ENCODE measurements at places on chromosomes 1 and 21.

DNA sequence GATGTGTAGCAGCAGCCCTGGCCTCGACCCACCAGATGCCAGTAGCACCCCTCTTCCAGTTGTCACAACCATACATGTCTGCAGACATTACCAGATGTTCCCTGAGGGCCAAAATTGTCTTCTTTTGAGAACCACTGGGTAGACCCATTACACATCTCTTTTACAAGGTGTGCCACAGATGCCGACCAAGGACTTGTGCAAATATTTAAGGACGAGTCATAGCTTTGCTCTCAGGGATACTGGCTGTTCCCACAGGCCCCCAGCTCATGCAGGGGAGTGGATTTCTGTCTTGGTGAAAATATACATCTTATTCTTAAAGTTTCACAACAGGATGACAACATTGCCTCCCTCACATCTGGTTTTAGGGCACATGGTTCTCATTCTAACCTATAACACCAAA is 59.4 kb upstream of the ZBTB18 start:
- DNase-seq = no peak

DNA sequence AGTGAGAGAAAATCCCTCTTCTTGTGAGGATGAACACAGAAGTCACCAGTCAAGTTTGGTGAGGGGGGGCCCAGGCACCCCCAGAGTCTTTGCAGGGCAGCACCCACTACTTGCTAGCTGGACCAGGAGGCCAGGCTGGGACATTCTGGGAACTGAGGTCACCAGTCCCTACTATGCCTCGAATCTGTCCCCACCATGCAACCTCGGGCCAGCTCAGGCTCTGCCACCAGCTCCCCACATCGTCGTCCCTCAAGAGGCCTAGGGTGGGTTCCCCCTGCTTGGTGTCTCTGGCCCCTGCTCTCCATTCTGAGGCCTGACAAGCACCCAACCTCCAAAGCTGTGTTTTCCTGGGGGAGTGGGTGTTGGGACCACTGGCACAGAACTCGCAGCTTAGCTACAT is 22.2 kb upstream of the ZNF678 start:
- DNase-seq = no peak

DNA sequence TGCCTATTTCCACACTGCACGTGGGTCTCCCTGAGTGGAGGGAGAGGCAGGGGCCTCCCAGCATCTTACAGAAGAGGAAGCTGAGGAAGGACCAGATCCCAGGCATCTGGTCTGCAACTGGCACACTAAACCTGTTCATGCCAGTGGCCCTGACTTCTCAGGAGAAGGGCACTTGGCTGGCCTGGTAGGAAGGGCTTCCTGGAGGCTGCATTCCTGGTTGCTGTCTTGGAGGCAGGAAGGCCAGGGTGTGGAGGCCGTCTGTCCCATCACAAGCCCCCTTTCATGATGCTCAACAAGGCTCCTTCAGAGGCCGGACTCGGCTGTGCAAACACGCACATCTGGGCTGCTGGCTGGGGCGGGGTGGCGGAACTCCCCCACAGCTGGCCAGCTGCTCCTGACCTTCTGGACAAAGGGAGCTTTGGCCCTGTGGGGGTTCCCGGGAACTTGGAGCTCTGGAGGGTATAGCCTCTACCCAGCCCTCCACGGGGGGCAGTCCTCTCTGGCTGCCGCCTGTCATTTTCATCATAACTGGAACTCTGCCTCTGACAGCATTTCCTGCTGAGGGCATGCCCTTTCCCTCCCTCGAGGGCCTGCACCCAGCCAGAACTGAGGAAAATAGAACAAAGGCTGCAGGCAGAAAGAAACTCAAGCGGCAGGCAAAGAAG is 39.2 kb upstream of the POU3F1 start:
- peak; percentile 19 for DNase-seq

GRCh38 chr1:145887631-145888030 is 2.0 kb upstream of the ANKRD35 start:
- DNase-seq = peak; percentile 40

DNA sequence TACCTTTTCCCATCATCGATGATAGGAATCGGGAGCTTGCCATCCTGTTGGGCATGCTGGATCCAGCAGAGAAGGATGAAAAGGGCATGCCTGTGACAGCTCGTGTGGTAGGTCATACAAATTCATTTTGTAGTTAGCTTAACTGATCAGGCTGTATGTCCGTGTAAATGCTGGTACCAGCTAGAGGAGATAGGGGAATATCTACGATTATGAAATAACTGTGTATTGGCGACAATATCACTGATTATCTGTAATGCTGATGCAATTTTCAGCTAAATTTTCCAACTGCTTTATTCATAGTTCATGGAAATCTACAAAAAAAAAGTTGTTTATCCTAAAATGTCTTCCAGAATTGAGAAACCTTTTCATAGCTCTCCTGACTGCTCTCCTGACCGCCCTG is 8.3 kb downstream of the PRDX6 start:
- DNase-seq = no peak

DNA sequence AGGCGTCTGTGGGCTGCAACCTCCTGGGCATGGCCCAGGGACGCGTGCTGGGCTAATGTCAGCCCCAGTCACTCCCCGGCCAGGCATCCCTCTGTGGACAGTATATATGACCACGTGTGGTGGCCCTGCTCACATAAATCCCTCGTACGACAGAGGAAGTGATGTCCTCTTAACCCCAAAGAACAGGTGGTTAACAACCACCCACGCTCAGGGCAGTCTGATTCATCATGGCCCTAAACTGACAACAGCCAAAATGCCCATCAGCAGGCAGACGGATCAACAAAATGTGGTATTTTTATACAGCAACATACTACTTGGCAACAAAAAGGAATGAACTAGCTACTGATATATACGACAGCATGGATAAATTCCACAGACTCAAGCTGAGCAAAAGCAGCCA is 51.0 kb downstream of the ECE1 start:
- DNase-seq = no peak

DNA sequence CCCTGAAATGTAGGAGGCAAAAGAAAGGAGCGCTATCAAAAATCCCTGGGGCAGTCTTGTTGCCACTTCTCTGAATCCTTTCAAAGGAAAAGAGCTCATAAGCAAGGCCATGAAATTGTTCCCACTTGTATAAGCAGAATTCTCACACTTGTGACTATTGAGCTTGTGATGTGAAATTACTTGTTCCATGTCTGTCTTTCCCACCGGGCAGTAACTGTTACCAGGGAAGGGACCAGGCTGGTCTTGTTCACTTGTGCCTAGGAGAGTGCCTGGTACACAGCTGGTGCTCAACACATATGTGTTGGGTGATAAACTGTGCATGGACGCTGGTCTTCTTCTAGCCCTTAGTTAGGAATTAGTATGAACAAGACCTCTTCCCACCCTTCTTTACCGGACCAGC is 150.6 kb downstream of the CDC7 start:
- peak; percentile 49 for DNase-seq

GRCh38 chr1:165861911-165862310 is 34.5 kb downstream of the UCK2 start:
- DNase-seq = no peak

DNA sequence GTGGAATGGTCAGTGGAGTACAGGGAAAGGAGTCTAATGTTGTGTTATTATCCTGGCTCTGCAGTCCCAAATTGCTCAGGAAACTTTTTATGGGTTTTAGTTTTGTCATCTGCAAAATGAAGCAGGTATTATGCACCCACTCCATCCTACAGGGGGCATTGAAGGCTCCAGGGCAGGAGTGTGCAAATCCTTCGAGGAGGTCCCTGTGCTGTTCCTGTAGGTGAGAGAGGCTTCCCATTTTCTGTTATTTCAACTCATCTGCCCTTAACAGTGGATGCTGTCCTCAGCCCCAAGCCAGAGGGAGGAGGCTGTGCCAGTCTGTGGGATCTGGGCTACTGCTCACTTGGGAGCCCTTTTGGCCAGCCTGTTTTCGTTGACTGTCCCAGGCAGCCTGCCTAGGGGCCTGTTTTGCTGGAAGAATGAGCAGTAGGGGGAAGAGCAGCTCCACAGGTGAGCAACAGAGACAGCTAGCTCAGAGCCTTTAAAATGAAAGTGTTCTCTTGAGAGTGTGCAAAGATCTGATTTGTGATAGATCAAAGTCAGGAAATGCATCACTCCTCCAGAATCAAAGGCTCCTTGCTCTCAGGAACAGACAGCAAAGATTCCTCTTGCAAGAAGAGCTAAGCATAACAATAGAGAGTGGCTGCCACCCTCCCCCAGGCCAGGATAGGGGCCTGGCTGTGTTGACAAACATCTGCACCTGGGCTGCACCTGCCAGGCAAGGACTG is 317.6 kb upstream of the PROX1 start:
- DNase-seq = no peak

- DNase-seq = no peak
Observed at GRCh38 chr1:175881246-175881976, 138.0 kb upstream of the TNR start.

- no peak for DNase-seq
Observed at GRCh38 chr1:247857985-247858619, 1.1 kb downstream of the TRIM58 start.

GRCh38 chr1:230976825-230977747 is 1.6 kb downstream of the TTC13 start:
- no peak for DNase-seq

GRCh38 chr1:167542109-167543032 is 11.2 kb downstream of the CREG1 start:
- no peak for DNase-seq

DNA sequence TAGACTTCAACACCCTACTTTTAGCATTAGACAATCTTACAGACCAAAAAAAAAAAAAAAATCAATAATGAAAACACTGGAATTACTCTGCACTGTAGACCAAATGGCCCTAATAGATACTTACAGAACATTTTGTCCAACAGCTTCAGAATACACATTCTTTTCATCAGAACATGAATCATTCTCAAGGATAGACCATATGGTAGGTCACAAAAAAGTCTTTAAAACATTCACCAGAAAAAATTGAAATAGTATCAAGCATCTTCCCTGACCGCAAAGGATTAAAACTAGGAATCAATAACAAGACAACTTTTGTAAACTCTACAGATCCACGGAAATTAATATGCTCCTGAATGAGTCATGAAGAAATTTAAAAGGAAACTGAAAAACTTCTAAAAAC is 22.5 kb downstream of the ZNF670 start:
- DNase-seq = peak; percentile 60

DNA sequence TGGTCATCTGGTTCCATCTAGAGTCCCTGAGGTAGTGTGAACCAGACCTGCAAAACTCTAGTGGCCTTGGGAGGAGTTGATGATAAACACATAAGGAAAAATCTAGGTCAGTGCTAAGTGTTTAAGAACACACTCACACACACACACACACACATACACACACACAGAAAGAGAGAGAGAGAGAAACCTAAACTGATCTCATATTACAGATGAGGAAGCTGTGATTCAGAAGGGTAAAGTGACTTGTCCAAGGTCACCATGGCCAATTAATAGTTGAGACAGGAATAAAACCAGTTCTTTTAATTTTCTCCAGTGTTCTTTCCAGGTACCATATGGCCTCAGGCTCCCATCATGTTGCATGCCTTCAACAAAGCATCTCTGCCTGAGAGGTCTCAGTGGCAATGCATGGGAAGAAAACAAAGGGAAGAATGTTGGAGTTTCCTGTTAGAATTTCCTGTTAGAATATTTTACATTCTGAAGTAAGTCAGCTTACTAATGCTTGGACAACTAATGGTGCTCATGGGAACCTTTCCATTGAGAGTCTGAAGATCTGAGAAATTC is 77.3 kb upstream of the TSPAN2 start:
- DNase-seq = peak; percentile 78

GRCh38 chr1:12756273-12756672 is 10.3 kb downstream of the CFAP107 start:
- DNase-seq = no peak

- DNase-seq = no peak
Observed at GRCh38 chr1:83954166-83954823, 44.6 kb downstream of the TTLL7 start.

DNA sequence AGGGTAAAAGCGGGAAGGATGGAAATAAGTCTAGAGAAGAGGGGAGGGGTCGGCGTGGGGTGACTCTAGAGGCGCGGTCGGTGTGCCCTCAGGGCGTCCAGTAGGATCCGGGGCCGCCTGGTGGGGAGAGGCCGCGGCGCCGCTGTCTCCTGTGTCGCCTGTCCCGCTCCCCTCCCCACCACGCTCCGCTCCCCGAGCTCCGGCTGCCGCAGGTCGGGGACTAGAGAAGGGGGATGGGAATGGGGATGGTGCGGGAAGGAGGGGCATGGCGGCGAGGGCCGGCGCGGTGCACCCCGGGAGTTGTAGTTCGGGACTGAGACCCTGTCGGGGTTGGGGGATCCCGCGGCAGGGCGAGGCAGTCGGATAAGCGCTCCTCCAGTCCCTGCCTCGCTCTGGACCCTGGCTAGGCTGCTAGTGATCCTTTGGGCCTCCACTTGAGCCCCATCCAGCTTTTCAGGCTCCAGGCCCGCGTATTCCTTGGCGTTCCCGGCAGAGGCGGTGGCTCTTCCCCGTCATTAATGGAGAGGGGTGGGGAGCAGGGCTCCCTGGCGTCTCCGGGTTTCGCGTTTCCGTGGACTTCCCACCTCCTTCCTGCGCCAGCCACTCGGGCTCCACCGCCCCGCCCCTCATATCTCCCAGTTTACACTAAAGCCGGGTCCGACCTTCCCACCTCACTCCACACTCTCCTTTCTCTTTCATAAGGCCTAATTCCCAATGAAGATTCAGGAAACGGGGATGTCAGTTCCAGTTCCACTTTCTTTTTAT is at the start of gene ENTREP3:
Gene ENTREP3 (minus strand): TSS at position 241 of the 765 bp plus-strand sequence. CDS start 606 bp downstream, outside the sequence.
- DNase-seq = peak; percentile 82

- DNase-seq = no peak
Observed at GRCh38 chr1:57671750-57672149, 247.9 kb upstream of the DAB1 start.

DNA sequence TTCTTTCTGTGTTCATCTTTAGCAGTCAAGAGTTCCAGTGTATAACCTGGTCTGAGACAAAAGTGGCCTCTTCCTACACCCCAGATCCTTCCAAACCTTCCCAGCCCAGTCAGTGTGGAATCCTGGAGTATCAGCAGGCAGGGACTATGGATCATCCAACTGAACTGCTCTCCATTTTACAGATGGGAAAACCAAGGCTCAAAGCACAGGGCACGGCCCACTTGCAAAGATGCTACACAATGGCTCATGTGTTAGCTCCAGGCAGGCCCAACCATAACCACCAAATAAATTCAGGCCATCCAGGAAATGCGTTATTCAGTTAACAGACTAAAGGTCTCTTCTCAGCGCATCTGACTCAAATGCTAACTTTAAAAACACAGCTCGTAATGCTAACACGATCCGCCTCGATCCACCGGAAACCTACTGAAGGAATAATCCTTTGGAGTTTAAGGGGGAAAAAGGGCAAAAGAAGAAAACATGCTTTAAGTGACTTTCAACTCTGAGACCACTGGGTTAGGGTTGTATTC is 7.1 kb downstream of the GLIS1 start:
- peak; percentile 62 for DNase-seq

DNA sequence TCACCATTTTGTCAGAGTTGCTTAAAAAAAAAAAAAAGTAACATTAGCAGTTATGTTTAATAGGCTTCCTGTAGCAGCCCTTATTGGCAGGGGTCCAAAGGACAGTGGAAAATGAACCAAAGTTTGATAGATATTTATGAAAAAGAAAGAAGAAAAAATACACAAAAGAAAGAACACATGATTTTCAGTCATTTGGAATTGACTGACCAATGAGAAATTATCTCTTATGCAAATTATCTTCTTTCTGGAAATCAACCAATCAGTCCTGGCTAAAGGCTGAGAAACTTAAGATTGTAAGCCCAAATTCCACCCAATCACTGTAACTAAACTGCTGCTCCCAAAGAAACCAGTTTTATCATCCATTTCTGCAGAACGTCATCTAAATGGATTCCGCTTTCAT is 282.4 kb downstream of the TM2D1 start:
- DNase-seq = peak; percentile 64
